Motor neuron (in vitro differentiated cells): ENCODE measurements at places on chromosomes 2 and 18.

DNA sequence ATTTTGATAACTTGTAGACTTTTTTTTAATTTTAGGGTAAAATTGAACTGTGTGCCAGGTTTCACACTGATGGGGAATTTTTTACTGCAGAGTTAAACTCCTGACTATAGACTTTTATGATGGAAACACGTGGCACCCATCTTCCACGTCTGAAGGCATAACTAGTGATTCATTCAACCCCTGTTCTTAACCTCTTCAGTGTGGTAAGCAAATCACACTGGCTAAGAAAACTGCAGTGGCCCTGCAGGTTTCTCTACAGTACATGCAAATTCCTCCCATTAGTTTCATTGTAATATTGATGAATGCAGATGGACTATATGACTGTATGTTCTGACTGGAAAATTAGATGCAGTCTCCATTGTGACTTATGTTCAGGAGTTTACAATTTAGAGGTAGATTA is 47.2 kb downstream of the SMAD4 start:
- no peak for ATAC-seq

- ATAC-seq = no peak
Measured at GRCh38 chr2:79936715-79937114, 367.8 kb downstream of the LRRTM1 start.

DNA sequence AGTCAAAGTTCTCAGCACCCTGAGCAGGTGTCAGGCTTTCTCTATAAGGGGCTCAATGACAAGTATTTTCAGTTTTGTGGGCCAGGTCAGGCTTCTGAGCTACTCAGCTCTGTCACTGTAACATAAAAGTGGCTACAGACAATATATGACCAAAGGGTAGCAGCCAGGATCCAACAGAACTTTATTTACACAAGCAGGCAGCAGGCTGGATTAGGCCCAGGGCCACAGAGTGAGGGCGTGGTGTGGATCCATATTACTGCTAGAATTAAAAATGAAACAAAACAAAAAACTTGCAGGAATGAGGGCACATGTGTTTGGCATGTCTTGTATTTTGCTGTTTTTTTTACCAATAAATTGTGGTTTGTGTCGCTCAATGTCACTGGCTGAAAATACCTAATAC is 143.7 kb downstream of the EIPR1 start:
- no peak for ATAC-seq

DNA sequence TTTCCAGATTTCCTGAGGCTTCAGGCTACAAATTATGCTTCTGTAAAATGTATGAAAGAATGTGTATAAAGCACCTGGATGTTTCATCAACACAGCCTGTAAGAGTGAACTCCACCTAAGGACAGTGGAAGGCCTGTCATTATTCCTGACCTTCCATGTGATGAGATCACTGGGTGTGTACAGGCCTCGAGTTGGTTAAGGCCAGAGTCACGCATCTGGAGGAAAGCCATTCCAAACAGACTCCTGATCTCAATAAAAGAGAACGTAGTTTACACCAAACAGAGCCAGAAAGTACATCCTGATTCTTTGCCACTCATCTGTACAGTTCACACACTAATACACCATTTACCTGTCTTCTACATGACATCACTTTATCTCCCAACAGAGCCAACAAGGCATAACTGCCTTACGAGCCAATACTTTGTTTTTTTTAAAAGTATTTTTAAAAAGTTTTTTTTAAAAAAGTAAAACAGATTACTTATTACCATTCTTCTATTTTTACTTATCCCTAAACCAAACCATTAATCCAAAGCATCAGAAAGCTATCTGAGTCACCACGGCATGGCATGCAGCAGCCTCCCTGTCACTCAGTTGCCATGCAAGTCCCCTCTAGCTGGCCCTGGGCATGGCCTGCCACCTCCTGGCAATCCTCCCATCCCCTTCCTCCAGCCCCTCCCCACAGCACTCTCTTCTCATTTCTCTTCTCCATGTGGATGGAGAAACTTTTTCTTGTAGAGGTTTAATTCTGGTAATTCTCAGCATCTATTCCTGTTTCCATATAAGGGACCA is 78.8 kb upstream of the TFCP2L1 start:
- ATAC-seq = no peak

DNA sequence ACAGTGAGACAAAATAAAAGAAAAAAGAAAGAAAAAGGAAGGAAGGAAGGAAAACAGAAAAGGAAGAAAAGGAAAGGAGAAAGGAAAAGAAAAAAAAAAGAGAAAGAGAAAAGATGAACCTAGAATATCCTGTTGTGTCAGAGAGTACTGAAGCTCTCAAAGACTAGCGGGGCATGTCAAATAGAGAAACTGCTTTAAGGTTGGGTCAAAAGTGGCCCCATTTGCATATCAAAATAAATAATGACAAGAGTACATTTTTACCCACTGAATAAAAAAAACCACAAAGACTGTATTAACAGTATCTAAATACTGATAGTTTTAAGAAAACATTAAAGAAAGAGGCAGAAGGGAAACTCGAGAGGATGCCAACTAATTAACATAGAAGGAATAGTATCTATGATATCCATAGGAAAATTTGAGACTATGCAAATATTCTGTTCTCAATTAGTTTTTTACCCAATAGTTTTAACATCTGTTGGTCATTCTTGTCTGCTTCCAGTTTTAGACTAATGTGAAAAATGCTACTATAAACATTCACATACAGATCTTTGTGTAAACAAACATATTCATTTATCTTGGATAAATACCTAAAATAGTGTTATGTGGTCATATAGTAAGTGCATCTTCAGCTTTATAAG is 53.2 kb downstream of the SFXN5 start:
- no peak for ATAC-seq

DNA sequence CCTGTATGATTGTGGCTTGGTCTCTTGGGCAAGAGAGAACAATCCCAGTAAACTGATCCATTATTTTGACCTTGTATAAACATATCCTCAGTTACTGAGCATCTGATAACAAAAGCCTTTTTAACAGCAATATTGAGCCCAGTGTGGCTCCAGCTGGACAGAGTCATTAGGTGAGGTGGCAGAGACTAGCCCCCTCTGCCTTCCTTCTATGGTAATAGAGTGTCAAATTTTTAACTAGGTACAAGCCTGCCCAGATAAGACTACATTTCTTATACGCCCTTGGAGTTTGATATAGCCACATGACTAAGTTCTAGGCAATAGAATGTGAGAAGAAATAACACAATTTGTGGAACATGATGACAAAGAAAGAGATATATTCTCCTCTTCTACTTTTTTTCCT is 56.2 kb downstream of the HNMT start:
- ATAC-seq = no peak

- no peak for ATAC-seq
Measured at GRCh38 chr2:168343586-168343985, 96.2 kb upstream of the STK39 start.

GRCh38 chr2:150258781-150259307 is 228.6 kb downstream of the RND3 start:
- peak; percentile 98 for ATAC-seq

- no peak for ATAC-seq
Measured at GRCh38 chr2:180572346-180572745, 408.1 kb upstream of the UBE2E3 start.

DNA sequence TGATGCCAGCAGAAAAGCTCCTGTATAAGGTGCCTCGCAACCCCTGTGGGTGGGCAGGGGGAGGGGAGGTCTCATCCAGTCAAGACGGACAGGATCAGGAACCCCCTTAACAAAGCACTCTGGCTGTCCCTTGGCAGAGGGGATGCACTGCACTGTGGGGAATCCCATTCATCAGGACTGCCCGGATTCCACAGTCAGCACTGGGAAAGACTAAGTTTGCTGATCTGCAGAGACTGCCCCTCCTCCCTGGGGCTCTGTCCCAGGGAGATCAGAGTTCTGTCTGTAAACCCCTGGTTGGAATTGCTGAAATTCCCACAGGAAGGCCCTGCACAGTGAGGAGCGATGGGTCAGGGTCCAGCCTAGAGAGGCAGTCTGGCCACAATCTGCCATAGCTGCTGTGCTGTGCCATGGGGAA is 149.5 kb upstream of the RBBP8 start:
- no peak for ATAC-seq

DNA sequence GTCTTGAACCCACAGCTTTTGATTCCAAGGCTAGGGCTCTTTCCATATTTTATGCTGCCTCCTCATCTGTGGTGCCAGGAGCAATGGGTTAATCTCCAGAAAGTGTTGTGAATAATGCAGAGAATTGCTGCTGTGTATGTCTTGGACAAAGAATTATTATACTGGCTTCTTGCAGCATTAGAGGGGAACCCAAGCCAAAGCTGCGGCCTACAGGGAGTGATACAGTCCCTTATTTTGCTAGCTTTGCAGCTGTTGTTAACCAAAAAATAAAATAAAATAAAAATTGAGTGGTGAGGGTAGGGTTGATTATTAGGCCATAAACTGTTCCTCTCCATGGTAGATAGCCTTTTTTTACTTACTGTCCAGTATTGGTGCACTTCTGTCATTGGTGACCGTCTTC is 16.7 kb downstream of the WIPF1 start:
- ATAC-seq = no peak

- no peak for ATAC-seq
Measured at GRCh38 chr2:157685572-157685971, 56.9 kb upstream of the ACVR1C start.

GRCh38 chr2:141381946-141382345 is 748.9 kb downstream of the LRP1B start:
- no peak for ATAC-seq

DNA sequence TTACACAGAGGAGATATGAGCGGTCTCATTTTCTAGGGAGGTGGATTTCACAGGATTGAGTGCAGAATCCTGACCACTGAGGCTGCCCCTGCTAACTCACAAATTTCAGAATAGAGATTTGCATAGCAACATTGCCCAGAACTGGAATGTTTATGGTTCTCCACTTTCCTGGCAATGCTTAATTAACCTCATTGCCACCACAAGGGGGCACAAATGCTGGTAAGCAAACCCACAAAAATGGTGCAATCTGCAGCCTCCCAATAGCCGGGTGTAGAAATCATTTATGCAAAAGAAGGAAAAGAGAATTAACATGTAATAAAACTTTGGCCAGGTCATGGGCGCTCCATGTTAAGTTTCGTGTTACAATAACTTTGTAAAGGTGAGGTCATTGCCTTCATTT is 112.4 kb downstream of the CYRIA start:
- ATAC-seq = no peak

DNA sequence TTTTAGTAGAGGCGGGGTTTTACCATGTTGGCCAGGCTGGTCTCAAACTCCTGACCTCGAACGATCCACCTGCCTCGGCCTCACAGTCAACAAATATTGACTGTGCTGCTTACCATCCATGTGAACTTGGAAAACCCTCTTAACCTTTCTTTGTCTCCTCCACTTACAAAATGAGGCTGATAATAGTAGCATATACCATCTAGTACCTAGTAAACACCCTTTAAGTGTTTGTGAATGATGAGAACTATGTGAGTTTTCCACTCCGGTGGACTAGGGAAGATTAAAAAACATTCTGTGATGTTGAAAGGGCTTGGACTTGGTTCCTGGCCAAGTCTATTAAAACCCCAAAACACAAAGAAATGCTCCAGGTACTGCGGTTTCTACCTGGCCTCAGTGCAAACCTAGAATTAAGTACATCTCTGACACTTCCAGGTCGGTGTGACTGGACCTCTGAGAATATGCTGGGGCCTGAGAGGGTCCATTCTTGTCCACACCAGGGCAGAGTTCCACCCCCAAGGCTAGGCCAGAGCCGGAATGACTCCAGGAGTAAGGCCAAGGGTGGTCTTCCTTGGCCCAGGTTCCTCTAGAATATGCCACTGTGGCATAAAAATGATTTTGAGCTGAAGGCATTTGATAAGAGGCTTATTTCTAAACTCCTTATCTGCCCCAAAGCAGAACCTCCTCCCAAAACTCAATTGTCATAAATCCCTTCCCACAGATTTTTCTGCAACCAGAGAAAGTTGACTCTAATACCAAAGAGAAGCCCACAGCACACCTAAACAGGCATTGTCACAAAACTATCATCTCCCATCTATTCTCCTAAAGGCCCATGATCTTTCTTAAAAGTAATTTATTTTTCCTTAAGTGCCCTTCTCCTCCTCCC is 217.5 kb downstream of the TGIF1 start:
- ATAC-seq = no peak

GRCh38 chr2:4745056-4745991 is 946.9 kb upstream of the SOX11 start:
- ATAC-seq = peak; percentile 95

- ATAC-seq = no peak
Measured at GRCh38 chr2:37037771-37038170, 46.4 kb downstream of the HEATR5B start.

DNA sequence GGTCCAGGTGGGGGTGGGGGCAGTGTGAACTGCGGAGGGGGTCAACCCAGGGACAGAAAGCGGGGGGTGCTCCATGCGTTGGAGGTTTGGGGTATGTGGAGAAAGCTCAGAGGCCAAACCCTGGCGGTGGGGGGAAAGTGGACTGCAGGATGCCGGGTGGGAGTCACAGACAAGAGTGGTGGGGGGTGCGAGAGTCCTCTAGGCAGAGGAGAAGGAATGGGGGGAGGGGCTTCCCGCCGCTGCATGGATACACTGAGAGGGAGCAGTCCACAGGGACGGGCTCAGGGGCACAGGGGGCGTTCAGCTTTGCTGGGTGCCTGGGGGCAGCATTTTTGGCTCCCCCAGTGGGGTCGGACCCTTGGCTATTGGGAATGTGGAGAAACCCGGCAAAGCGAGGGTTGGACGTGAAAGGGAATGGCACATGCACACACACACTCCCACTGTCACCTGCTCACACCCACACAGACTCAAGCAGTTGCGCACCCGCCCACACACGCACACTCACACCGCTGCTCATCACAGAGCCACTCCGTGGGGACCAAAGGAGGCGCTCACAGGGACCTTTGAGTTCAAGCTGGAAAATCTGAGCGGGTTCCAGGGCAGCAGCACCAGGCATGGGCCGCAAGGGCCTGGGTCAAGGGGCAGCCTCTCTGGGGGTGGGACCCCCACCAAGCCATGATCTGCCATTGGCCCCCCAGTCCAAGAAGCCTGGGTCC is 7.7 kb downstream of the GBX2 start:
- no peak for ATAC-seq

DNA sequence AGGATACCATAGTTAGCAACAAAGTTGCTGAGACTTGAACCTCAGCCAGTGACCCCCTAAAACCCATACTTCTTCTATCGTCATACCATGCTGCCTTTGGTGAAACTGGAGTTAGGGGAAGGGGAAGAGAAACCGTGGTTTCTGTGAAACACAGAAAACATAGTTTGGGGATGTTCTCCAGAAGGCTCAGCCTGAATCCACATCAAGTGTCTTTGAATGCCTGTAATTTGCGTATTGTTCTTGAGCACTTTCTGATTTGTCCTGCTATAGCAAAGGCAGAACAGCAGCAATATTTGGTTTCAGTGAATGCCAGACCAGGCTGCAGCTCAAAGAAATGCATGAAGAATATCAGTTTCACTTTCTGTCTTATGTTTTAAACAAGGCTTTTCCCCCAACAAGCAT is 258.7 kb downstream of the TTC32 start:
- no peak for ATAC-seq

DNA sequence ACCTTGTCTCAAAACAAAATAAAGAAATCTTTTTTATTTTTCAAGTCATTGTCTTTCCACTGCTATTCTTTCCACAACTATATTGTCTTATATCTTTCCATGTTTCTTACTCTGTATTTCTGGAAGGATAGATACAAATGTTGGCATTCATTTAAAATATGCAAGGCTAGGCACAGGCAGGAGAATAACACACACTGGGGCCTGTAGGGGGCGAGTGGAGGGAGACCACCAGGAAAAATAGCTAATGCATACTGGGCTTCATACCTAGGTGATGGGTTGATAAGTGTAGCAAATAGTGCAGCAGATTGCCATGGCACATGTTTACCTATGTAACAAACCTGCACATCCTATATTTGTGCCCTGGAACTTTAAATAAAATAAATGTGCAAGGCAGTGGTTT is 9.6 kb downstream of the MRPL30 start:
- ATAC-seq = no peak
